ENCODE measurements at places on chromosomes 16 and 17.

- DNase-seq = no peak
Observed at GRCh38 chr16:24053099-24053946, 202.8 kb upstream of the CACNG3 start.

- no peak for DNase-seq
Observed at GRCh38 chr17:34259146-34259545, 4.1 kb downstream of the CCL2 start.

GRCh38 chr16:54437401-54437800 is 150.8 kb upstream of the IRX3 start:
- DNase-seq = no peak

DNA sequence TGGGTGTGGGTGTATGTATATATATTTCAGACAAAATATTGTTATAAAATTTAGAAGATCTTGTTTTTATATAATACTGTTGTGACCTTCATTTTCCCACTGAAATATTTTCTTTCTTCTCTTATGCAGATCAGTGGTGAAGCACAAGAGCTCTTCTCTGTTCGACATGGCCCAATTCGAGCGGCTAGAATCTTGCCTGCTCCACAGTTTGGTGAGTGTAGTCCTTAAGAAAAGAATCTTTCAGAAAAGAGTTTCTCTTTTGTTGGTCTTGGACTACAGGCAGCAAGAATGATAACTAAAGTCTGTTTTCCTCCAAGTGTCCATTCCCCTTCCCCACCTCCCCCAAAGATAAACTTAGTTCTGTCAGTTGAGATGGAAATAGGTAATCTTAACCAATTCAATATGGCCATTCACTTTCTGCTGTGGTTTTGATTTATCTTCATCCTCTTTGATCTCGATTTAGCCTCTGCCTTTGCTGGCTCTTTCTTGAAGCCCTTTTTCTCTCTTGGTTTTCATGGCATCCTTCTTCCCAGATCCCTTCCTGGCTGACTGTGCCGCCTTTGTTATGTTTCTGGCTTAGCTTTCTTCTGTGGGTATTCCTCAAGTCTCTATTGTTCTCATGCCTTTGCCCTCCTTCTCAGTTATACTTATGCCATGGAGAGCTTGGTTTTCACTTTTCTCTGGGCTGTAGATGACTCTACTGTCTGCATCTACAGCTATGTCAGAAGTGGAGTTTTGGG is 69.6 kb downstream of the BCAS3 start:
- DNase-seq = no peak

DNA sequence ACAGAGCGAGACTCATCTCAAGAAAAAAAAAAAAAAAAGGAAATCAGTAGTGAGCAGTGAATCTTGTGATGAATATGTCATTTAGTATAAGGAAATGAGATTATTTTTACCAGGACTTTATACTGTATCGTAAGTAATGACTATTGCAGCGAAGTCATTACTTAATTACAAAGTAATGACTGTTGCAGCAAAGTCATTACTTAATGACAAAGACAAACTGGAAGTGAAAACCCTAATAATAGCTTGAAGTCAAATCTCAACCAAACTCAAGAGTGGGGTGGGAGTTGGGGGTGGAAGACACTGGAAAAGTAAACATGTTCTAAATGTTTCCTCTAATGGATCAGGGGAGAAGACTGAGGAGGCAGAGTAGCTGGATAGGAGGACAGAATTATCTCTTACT is 76.5 kb downstream of the ARHGAP44 start:
- DNase-seq = no peak

GRCh38 chr16:69724414-69724873 is 1.9 kb downstream of the NQO1 start:
- peak; percentile 4 for DNase-seq

DNA sequence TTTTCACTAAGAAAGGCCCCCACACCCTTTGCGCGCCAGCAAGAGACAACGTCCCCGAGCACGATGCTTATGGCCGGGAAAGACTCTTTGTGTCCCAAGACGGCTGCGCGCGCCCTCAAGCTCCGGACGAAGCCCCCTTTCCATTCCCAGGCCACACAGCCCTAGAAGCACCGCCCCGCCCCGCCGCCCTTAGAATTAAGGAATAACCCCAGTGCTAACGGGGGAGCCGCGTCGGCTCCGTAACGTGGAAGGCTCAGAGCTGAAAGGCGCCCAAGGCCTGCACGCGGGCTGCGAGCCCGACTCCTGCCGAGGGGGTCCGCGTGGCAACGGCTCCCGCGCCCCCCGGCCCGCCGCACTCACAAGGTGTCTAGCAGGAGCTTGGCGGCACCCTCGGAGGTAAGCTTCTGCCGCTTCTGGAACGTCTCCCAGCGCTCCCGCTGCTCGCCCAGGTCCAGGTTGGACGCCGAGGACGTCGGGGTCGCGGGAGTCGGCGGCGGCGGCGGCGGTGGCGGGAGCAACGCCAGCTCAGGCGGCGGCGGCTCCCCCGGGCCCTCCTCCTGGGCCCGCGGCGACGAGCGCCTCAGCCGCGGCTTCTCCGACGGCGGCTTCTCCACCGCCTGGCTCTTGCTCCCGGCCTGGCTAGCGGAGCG is 477 bp downstream of the CENPV start:
- DNase-seq = peak; percentile 73

DNA sequence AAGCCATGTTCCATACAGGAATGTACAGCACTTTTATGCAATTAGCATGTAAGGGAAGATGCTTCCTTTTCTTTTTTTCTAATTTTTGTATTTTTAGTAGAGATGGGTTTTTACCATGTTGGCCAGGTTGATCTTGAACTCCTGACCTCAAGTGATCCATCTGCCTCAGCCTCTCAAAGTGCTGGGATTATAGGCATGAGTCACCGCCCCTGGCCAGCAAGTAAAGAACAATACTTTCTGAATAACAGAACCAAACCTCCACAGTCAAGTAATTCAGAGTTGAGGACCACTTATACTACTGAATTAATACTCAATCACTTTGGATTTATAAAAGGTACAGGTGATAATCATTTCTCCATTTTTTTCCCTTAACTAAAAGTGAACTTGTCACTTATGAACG is 13.0 kb downstream of the C16orf87 start:
- no peak for DNase-seq

DNA sequence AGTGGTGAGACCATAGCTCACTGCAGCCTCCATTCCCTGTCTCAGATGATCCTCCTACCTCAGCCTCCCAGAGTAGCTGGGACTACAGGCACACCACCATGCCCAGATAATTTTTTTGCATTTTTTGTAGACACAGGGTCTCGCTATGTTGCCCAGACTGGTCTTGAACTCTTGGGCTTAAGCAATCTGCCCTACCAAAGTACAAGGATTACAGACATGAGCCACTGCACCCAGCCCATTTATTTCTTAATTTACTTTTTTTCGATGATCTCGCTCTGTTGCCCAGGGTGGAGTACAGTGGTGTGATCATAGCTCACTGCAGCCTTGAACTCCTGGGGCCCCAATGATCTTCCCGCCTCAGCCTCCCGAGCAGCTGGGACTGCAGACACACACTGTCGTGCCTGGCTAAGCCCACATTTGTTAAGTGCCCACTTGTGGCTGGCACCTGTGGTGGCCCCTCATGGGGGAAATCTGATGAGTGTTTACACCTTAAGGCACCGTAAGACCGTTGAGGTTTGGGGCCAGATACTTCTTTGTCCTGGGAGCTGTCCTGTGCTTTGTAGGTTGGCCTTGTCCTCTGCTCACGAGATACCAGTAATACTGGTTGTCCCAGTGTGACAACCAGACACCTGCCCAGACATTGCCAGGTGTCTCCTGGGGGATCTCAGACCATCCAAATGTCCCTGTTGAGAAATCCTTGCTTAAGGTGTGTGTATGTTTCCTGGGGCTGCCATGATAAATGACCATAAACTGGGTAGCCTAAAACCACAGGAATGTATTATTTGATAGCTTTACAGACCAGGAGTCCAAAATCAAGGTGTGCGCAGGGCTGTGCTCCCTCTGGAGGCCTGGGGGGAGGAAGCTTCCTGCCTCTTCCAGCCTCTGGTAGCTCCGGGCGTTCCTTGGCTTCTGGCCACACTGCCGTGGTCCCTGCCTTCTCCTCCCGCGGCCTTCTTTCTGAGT is 141.4 kb upstream of the GSE1 start:
- DNase-seq = no peak

GRCh38 chr17:75602644-75603043 is 15.0 kb downstream of the MYO15B start:
- no peak for DNase-seq

DNA sequence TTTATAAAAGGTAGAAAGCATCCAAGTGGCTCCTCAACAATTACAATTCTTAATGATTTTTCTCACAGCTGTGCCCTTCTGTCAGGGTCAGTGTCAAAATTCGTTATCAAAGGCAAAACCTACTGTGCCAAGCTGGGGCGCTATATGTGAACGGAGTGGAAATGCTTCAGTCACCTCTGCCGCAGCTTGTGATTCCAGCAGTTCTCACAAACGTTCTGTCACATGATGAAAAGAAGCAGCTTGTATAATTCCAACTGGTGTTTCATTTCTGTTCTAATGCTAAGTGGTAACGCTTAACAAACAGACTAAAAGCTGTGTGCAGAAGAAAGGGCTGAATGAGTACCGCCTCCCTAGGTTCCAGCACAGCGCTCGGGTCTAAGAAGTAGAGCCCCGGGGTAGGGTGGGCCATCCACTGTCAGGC is 14.2 kb downstream of the PLD6 start:
- no peak for DNase-seq

DNA sequence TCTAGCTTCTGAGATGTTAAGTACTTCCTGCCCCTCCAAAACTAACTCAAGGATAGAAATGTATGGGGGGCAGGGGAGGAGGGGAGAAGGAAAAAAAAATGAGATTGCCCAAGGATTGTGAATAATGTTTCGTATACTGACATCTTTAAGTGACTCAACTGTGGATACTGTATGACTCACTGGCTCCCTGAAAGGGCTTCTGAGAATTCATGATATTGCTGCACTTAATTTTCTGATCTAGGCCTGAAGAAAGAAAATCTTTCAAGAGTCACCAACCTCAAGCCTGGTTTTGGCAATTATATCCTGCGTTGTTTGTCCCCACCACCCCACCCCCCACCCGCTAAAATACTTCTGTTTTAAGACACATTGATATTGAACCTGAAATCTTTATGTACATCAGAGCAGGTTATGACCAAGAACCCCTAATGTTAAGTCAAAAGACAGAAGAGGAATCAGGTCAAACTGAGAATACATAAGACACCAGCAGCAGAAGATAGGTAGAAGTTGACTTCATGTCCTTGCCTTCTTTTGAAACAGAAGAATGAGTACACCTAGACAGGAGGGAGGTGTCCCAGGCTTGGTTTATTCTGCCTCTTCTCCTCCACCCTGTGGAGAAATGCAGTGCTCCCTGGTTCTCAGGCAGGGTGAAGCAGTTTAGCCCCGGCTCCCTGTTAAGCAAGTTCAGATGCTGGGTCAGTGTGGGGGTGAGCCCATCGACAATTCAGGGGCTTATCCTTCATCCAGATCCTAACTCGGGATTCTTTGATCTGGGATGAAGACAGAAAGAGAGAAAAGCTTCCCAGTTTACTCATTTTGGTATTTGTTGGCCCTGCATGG is 3.3 kb upstream of the FBXL20 start:
- no peak for DNase-seq

GRCh38 chr16:24700549-24701392 is 28.7 kb upstream of the TNRC6A start:
- DNase-seq = no peak

DNA sequence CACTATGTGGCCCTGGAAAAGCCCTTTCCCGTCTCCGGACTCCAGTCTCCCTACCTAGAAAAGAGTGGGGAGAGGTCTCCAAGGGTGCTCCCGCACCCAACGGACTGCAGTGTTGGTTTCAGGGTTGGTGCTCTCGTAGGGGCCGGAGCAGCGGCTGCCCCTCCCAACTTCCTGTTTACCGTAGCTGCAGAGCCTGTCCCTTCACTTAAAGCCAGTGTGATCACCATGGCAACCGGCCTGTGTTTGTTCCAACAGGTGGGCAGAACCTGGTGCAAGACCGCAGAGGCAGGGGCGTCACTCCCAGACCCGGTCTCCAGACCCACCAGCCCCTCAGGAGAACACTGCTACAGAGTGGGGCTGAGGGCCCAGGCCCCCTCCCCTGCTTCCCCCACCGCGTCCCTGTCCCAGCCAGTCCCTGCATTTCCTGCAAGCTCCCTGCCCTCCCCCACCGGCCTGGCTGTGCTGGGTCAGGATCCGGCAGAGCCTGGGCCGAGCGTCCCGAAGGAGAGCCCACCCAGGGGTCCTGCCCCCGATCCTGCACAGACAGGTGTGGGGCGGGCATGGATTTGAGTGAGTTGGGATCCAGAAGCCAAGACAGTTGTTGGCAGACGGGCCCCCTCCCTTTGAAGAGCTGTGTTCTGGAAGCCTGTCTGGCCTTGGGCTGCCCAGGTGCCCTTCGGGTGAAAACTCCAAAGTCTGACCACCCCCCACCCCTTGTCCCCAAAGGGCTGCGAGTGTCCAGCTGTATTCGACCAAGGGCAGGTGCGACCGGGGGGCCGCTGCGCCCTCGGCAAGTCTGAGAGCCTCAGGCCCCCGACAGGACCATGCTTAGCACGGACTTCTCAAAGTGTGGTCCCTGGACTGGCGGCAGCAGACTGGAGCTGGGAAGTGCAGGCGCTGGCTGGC is 1.5 kb upstream of the BAIAP3 start:
- no peak for DNase-seq

DNA sequence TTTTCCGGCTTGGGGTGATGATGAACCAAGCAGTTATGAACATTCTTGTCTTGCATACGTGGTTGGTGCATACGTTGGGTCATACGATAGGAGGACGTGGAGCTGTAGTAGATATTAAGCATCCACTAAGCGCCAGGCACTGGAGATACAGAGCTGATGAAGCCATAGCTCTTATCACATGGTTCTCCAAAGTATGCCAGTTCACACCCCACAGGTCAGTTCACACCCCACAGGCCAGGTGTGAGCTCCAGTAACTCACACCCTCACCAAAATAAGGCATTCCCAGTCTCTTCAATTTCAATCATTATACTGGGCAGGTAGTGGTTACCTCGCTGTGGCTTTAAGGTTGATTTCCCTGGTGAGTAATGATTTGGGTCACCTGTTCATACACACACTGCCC is 335.5 kb downstream of the FOXL1 start:
- DNase-seq = no peak

DNA sequence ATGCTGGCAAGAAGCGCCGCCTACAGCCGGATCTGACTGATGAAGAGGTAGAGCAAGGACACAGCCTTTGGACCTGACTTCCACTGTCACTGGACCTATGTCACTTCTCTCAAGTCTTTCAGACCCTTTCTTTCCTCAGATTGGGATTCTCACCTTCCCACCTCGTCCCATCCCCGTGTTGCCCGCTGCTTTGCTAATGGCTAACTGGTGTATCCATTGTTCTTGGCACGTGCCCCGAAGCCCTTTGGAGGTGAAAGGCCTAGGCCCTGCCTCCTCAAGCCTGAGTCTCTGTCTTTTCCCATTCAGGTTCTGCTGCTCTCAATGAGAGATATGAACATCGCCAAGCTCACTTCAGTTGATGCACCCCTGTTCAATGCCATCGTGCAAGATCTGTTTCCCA is 53.3 kb upstream of the KDM6B start:
- no peak for DNase-seq

- no peak for DNase-seq
Observed at GRCh38 chr17:1896243-1897104, 66.7 kb downstream of the RPA1 start.

DNA sequence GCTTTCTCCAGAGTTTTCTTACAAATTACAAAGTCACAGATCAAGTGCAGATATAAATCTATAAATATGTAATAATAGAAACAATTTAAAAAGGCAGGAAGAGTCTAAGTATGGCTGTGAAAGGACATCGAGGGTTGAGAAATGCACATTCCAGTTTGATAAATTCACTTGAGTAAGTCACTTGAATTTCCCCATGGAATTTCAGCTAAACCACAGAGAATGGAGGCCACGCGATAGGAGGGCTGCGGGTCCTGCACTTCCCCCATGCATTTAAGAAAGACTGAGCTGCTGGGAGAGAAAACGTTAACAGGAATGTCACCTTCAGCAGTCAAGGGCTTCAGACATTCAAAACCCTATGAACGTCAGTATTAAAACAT is 6.1 kb upstream of the MXRA7 start:
- DNase-seq = no peak
